Thyroid gland (tissue), 4 donors: ENCODE measurements at places on chromosomes 7 and 10.

- DNase-seq = no peak
- H3K4me1 ChIP-seq = no peaks in the 10 kb centered on the region
- H3K27ac ChIP-seq = no peak overlapping the region
- no peak overlapping the region for H3K4me3 ChIP-seq
These were observed 182.6 kb upstream of the LYZL1 start for GRCh38 chr10:29106287-29106686.

- H3K4me1 ChIP-seq = no peaks in the 10 kb centered on the region
- H3K4me3 ChIP-seq = no peak overlapping the region
- peak; percentile 17 for DNase-seq
- H3K27me3 ChIP-seq = no peaks in the 10 kb centered on the region
- no peaks in the 10 kb centered on the region for H3K36me3 ChIP-seq
These were observed 196.9 kb upstream of the RHOBTB1 start for GRCh38 chr10:61140765-61141392.

GRCh38 chr10:74419958-74420375, 268.9 kb downstream of the ADK start:
- no peak overlapping the region for H3K27ac ChIP-seq
- H3K4me1 ChIP-seq = peaks cover 8% of the 10 kb centered on the region
- no peak overlapping the region for H3K4me3 ChIP-seq
- no peak for DNase-seq

DNA sequence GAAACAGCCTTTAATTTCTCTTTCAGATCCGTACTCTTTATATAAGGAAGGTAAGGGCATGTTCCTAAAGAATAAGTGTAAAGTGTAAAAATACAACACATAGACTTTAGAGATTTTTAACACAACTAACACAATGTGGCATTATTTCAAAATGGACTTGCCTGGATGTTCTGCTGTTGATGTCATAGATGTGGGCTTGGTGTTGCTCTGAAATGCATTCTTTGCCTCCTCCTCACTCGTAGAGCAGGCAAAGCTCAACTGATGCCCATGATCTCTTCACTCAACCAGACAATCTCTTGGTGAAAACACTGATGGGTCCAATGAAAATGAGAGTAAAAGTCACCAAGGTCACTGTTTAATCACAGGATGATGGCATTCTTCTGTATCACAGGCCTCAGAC, 174.2 kb upstream of the TCERG1L start:
- no peaks in the 10 kb centered on the region for H3K27me3 ChIP-seq
- no peak overlapping the region for H3K27ac ChIP-seq
- no peaks in the 10 kb centered on the region for H3K4me1 ChIP-seq
- no peaks in the 10 kb centered on the region for H3K36me3 ChIP-seq
- no peak overlapping the region for H3K4me3 ChIP-seq

DNA sequence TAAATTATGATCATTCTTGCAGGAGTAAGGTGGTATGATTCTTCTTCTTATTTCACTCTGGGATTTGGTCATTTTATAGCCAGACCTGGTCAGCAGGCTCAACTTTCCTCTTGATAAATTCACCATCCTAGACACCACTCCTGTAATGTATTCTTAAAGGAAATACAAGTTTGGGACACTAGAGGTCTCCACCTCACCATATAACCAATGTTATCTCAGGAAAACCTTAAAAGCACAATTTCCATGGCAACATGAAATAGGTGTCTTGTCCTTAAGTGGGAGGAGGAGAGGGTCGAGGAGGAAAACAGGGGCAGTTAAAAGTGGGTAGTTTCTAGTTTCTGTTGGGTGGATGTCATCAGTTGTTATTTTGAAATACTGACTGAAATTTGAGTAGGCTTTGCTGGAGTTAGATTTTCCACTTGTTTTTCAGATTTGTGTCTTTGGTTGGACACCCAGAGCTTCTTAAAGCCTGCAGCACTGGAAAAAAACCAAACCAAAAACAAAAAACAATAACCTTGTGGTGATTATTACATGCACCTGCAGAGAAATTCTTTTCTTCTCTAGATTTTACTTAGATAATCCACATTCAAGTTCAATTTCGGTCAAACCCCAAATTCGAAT, 163.1 kb downstream of the PRKCQ start:
- no peaks in the 10 kb centered on the region for H3K36me3 ChIP-seq
- no peak for DNase-seq
- H3K27ac ChIP-seq = no peak overlapping the region
- H3K4me1 ChIP-seq = no peaks in the 10 kb centered on the region
- H3K27me3 ChIP-seq = no peaks in the 10 kb centered on the region
- H3K4me3 ChIP-seq = no peak overlapping the region

DNA sequence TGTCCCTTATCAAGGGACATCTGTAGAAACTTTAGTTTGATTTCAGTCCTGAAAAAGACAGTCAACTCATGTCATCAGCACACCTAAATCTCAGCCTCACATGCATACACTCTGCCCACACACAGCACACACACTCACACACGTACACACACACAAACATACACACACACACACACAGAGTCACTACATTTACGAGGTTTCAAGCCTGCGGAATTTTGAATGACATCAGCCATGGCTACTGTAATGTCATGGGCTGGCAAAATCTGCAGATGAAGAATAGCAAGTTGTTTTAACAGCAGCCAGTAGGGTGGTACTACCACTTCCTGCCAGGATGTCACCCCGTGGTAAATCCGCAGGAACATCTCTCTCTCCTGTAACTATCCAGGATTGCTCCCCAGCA, 37.1 kb upstream of the EZH2 start:
- no peaks in the 10 kb centered on the region for H3K4me1 ChIP-seq
- DNase-seq = no peak
- no peaks in the 10 kb centered on the region for H3K36me3 ChIP-seq
- no peak overlapping the region for H3K27ac ChIP-seq

DNA sequence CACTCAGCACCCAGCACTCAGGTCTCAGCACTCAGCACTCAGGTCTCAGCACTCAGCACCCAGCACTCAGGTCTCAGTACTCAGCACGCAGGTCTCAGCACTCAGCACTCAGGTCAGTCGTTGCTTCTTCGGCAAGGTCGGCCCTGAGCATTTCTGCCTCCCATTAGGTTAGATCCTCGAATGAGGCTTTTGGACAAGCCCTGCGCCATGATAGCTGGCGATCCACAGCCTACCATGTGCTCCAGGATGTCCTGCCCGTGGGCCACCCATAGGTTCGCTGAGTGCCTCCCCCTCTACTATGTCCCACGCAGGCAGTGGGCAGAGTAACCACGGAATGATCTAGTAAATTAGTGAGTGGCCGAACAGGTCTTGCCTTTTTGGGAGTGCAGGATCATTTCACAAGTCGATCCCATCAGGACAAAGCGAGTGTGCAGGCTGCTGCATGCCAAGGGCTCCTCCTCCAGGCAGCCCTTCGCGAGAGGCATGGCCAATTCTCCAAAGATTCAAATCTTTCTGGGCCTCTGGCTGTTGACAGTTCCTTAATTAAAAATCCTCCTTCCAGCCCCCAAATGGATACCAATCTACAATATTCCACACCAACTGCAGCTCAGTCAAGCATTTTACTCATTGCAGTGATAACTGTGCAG, 206.3 kb downstream of the ADARB2 start:
- H3K27me3 ChIP-seq = no peaks in the 10 kb centered on the region
- no peaks in the 10 kb centered on the region for H3K4me1 ChIP-seq
- no peak overlapping the region for H3K4me3 ChIP-seq
- H3K36me3 ChIP-seq = no peaks in the 10 kb centered on the region
- no peak overlapping the region for H3K27ac ChIP-seq

- H3K27me3 ChIP-seq = no peaks in the 10 kb centered on the region
- DNase-seq = no peak
- peaks cover 15% of the 10 kb centered on the region for H3K4me1 ChIP-seq
- H3K36me3 ChIP-seq = no peaks in the 10 kb centered on the region
- H3K27ac ChIP-seq = no peak overlapping the region
These were observed 91.6 kb downstream of the C10orf105 start for GRCh38 chr10:71627956-71628355.

GRCh38 chr7:112501801-112502503, 21.2 kb downstream of the LSMEM1 start:
- H3K36me3 ChIP-seq = no peaks in the 10 kb centered on the region
- H3K4me1 ChIP-seq = no peaks in the 10 kb centered on the region
- H3K27ac ChIP-seq = no peak overlapping the region
- DNase-seq = no peak
- no peak overlapping the region for H3K4me3 ChIP-seq
- H3K27me3 ChIP-seq = no peaks in the 10 kb centered on the region

DNA sequence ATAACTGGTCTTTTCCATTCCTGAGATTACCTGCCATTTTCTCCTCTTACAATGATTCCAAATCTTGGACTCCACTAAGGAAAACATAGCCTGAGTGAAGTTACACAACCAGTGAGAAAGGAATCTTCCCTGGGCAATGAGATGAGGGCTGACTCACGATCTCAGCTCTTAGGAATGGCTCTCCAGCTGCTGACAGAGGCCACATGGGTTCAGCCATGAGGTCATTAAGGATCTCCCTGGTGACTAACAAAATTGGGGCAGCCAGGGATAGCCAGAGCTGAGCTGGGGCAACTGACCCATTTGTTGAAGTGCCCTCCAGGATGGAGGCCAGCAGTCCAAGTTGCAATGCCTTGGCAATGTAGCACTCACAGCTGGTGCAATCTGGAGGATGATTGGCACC, 78.7 kb upstream of the MKLN1 start:
- H3K27ac ChIP-seq = no peak overlapping the region
- no peaks in the 10 kb centered on the region for H3K27me3 ChIP-seq
- H3K36me3 ChIP-seq = no peaks in the 10 kb centered on the region
- peaks cover 17% of the 10 kb centered on the region for H3K4me1 ChIP-seq
- no peak overlapping the region for H3K4me3 ChIP-seq
- DNase-seq = peak; percentile 77

DNA sequence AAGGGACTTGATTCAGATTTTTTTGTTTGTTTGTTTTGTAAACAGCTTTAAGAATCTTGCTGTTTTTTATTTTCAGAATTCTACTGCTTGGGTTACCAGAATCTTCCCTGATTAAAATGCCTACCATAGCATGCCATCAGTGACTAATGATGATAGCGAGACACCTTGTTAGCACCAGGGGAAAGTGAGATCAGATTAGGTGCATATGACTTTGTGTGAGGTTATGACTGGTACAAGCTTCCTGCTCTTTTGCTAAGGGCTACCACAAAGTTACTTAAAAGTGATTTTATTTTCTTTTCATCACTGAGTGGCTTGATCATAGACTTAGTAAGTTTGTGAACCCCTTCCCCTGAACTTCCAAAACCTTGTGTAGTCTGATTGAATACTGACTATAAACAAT, 93.5 kb downstream of the SND1 start:
- H3K27me3 ChIP-seq = no peaks in the 10 kb centered on the region
- H3K4me3 ChIP-seq = no peak overlapping the region
- H3K27ac ChIP-seq = no peak overlapping the region
- no peaks in the 10 kb centered on the region for H3K4me1 ChIP-seq
- DNase-seq = no peak

GRCh38 chr7:39515534-39516228, 50.5 kb upstream of the YAE1 start:
- H3K4me3 ChIP-seq = no peak overlapping the region
- H3K27ac ChIP-seq = no peak overlapping the region
- H3K36me3 ChIP-seq = no peaks in the 10 kb centered on the region
- H3K4me1 ChIP-seq = no peaks in the 10 kb centered on the region
- no peaks in the 10 kb centered on the region for H3K27me3 ChIP-seq

- no peak for DNase-seq
- H3K4me3 ChIP-seq = no peak overlapping the region
- H3K4me1 ChIP-seq = peaks cover 5% of the 10 kb centered on the region
- no peaks in the 10 kb centered on the region for H3K36me3 ChIP-seq
- H3K27me3 ChIP-seq = no peaks in the 10 kb centered on the region
- H3K27ac ChIP-seq = no peak overlapping the region
These were observed 287.1 kb upstream of the NEBL start for GRCh38 chr10:21184216-21184615.
